AML-193 (cell line): ENCODE measurements at places on chromosomes 3 and 15.

DNA sequence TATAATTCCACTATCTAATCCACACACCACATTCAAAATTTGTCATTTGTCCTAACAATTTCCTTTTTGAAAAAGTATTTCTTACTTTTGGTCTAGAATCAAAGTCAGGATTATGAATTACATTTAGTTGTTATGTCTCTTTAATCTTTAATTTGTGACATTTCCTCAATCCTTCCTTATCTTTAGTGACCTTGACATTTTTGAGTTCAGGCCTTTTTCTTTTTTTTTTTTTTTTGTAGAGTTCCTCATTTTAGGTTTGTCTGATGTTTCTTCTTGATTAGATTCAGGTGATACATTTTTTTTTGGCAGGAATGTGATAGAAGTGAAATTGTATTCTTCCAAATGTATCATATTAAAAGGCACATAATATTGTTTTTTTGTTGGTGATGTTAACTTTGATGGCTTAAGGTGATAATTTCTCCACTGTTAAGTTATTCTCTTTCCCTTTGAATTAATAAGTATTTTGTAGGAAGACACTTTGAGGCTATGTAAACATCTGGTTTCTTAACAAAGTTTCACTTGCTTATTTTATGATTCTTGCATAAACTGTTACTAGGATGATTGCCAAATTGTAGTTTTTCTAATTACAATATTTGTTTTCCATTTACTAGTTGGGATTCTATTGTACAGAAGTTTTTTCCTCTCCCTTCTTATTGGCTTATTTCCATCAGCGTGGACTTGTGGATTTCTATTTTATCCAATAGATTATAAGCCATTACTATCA, 16.3 kb downstream of the SLC35G2 start:
- no peak for DNase-seq

DNA sequence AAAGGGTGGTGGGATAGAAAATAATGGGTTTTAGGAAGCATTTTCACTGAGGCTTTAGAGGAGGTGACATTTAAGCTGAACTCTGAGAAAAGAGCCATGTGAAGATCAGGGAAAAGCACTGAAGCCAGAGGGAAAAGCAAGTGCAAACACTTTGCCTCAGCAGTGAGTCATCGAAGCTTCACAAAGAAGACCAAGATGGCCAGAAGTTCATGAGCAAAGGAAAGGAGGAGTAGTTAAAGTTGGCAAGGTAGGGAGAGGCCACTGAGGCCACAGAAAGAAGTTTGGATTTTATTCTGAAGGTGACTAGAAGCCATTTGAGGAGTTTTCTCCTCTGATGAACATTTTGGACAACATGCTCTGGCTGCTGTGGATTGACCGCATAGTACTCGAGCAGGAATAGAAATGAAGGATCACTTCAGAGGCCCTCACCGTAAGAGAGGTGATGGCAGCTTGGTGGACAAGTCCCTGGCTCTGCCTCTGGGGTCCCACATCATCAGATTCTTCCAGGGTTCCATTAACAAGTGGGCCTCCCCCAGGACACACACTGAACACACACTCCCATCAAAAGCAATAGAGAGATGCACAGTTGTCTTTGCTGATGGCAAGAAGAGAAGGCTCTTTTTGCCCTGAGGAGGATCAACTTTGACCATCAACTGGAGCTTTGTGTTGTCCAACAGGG, 75.5 kb downstream of the TOP2B start:
- no peak for DNase-seq

- DNase-seq: peak; percentile 15
These were observed 3.1 kb upstream of the CFAP20DC start for GRCh38 chr3:59052803-59053411.

DNA sequence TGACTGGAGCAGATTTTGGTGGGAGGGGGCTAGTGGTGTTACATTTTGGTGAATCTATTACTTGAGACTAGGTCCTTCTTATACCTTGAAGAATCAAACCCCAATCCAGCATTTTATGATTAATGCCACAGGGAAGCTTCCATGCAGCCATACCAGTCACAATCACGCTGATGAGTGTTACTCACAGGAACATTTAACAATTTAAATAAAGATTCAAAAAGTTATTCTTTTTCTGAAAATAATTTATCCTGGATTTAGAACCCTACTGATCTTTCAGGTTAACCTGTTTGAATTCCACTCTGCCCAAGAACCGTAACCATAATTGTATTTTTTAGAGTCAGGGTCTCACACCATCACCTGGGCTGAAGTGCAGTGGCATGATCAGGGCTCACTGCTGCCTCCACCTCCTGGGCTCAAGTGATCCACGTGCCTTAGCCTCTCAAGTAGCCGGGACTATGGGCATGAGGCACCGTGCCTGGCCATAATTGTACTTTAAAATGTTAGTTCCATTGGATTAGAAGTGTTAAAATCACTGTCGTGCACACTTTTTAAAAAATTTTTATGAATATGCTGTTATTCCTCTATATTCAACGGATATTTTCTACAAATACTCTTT, 929 bp upstream of the MTMR10 start:
- DNase-seq: no peak

DNA sequence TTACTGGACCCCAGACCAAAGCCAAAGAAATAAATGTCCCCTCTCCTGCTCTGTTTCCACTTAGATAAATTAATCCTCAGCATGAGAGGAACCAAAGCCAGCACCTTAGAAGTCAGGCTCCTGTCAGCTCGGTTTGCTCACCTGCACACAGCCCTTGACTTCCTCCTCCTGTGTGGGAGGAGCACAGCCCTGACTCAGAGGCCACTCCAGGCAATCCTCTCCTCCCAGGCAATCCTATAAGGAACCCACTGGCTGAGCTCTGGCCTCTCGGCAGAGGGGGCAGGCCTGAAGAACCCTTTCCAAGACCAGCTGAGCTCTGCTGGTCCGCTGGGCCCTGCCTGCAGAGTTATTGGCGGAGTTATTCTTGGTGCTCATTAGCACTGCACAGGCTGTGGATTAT, 30.8 kb downstream of the LIPC start:
- no peak for DNase-seq

DNA sequence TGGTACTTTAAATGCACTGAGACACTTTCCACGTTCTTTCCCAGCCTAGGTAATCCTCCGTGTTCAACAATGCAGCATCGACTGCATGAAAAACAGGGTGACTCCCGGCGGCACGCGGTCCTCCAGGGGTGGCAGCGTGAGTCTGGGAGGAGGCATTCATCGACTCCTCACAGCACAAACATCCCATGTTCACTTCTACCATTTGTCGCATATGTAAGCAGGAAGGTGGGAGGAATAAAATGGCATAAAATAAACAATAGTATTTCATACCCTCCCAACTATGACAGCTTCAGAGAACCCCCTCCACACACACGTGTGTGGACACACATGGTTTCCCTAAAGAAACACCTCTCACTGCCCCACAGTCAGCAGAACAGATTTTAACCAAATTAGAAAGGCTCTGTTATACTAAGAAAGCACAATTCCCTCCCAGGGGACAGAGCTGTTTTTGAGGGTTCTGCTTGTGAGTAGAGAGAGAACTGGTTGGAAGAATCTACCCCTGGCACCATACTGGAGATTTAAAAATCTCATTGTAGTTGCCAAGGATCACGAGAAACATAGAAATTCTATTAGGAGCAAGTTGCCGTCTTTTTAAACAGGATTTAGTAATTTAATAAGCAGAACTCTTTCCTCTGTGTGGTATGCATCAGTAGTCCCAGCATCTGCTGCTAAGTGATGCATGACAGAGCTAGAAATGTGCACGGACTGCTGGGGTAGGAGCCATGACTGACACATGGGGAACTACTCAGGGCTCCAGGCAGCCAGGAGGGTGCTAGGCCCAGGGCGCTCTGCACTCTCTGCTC, 6.0 kb downstream of the FAM43A start:
- DNase-seq: no peak

GRCh38 chr3:28700728-28701127, 352.1 kb upstream of the AZI2 start:
- DNase-seq: no peak

DNA sequence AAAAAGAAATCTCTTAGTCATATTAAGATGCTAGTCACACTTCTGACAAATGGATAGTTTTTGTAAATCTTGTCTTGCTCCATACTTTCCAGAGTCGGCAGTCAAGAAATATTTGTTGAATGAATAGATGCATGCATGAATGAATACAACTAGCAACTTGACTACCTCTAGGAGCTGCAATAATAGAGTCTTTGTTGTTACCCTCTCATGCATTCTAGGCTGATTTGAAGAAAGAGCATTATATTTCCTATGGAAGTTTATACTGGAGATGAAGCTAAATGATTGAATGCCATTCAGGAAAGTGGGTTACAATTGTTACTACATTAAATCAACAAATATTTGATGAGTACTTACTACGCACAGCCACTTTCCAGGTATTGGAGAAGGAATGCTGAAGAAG, 18.1 kb upstream of the TRAT1 start:
- DNase-seq: no peak

- no peak for DNase-seq
These were observed 53.7 kb downstream of the PCSK6 start for GRCh38 chr15:101435761-101436160.

DNA sequence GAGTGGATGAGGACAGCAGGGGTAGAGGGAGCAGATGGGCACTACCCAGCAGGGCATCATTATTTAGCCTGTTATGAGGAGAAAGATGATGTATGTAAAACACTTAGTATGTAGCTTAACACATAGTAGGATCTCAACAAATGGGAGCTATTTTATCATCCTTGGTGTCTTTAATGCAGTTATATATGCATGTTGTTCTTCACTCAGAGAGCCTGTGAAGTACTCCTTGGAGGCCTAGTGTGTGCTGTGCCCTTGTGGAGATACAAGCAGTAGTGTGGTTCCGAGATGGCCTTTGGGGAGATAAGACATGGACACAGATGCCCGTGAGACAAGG, 124.2 kb downstream of the LIPC start:
- no peak for DNase-seq
